ENCODE measurements at places on chromosomes 1 and 21. TPM values are rescaled to one million over a fixed set of nuclear protein-coding genes. Genes with fewer than 3 reads are reported as not detected.

DNA sequence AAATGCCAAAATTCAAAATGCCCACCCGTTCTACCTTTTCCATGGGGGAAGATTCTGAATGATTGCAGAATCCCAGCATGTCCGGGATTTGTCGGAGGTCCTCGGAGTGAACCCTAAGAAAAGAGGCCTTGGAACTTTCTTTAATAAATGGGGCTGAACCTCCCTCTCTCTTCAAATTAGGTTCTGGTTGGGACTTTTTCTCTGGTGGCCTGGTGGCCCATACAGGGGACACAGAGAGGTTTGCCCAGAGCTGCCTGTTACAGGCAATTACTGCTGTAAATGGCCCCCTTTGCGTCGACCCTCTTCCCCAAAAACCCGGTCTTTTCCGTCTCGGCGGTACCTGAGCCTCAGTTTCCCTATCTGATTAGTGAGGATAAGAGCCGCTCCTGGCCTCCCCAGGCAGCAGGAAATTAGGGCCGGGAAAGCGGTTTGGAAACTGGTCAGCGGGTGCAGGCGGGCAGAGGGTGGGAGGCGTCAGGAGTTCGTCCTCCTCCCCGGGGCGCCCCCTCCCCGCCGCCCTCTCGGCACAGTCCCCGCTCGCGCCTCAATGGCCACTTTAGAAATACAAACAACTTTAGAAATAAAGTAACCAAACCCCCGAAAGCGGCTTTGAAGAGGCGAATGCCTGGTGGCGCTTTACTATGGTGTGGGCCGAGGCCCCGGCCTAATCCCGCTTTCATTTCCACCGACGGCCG, 15.6 kb downstream of the PAX7 start:
- DNase-seq = no peak

Gene NMNAT2
- 35.3 TPM for total RNA-seq

Gene PKNOX1
- 21.7 TPM for total RNA-seq

Gene NBPF19
- 21.9 TPM for total RNA-seq

Gene IGSF9
- total RNA-seq = 1.3 TPM

DNA sequence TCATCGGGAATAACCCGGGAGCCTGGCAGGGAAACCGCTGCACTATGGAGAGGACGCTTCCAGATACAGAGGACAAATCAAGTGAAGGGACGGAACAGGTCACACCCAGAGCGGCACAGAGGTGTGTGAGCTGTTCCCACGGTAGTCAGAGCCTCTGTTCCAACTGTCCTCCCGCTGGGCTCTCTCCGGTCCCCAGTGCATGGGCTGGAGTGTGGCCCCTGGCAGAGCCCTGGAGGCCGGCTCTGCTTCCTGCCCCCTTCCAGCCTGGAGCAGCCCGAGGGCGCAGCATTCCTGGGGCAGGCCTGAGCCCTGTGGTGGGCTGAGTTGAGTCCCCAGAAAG, 11.9 kb upstream of the ZBTB21 start:
- no peak for DNase-seq

- peak; percentile 1 for DNase-seq
These were observed 857 bp upstream of the AK5 start for GRCh38 chr1:77280962-77281361.

DNA sequence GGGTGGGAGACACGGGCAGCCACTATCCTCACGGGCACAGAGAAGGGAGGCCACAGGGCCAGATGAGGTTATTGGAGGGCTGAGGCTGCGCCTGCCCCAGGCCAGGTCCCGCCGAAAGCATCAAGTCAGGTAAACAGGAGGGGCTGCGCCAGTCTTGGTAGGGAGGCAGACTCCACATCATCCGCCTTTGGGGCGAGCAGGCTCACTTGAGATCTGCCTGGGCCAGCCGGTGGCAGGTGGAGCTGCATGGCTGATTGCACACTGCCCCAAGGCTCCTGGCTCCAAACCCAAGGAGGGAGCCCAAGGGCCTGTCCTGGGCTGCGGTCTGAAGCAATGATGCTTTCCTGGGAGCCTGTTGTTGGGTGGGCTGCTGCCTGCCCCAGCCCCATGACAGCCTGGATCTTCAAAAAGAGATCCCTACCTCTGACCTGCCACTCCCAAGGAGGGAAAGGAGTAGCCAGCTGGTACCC, 4.6 kb downstream of the SMIM1 start:
- no peak for DNase-seq

GRCh38 chr1:10909697-10910680, 102.5 kb upstream of the TARDBP start:
- no peak for DNase-seq

Gene POU3F1
- 3.0 TPM for total RNA-seq

DNA sequence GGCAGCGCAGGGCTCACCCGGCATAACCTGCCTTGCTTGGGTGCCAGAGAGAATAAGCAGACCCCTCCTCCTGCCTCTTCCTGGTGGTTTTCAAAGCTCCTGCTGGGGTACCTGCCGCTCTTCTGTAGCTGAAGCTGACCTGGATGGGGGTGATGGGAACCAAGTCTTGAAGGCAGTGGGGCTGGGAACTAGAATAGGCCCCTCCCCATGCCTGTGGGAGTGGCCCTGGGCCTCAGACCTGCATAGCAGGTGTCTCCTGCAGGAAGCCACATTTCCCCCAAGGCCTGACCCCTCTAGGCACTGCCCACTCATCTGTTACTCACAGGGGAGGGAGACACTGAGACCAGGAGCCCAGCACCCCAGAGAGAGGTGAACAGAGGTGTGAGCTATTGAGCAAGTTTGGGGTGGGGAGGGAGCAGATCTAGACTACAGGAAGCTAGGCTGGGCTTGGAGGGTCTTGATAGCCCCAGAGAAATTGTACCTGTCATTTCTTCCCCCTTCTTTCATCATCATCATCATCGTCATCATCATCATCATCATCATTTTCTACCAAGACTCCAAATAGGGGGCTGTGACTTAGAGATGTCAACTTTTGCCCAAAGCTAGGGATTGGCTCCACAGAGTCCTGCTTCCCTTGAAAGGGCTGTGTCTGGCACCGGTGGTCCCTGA, 10.1 kb downstream of the PADI1 start:
- DNase-seq = no peak

DNA sequence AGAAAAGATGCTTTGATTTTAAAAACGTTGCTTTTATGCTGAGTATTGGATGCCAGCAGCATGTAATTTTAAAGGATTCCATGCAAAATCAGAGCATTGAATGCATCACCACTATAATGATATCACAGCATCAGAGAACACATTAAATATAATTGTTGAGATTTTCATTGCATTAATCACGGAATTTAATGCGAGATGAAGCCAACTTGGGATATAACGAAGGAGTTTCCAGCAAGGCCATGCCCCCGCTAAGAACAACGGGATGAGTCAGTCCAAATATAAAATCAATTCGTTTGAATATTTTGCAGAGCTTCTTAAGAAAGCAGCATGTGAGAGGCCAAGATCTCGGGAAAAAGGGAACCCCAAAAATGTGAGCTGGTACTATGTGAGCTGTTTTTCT, 423.4 kb upstream of the CHRM3 start:
- DNase-seq = no peak

Gene OR6F1
- total RNA-seq = not detected

- DNase-seq = no peak
These were observed 75.6 kb downstream of the SYT6 start for GRCh38 chr1:114078116-114078515.

Gene DMBX1
- 0.10 TPM for total RNA-seq

Gene LRRIQ3
- total RNA-seq = 1.7 TPM

DNA sequence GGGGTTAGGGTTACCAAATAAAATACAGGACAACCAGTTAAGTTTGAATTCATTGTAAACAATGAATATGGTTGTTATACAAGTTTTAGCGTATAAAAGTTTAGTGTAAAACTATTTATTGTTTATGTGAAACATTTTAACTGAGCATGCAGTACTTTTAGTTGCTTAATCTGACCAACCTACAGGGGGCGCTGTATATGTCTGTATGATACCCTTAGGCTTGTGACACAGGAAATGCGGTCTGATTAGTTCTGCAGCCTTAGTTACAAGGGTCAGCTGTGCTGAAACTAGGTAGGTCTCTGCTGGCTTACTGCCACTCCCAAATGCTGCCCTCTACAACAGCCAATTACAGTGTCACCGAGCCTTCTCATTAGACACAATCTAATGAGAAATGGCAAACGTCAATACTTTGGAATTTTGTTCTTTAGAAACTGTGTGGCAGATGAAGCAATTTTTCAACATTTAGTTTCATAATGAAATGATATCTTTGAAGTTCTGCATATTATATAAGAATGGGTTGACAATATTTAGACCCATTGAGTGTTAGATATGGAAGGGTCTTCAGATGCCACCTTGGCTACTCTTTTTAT, 56.2 kb downstream of the NTNG1 start:
- no peak for DNase-seq

DNA sequence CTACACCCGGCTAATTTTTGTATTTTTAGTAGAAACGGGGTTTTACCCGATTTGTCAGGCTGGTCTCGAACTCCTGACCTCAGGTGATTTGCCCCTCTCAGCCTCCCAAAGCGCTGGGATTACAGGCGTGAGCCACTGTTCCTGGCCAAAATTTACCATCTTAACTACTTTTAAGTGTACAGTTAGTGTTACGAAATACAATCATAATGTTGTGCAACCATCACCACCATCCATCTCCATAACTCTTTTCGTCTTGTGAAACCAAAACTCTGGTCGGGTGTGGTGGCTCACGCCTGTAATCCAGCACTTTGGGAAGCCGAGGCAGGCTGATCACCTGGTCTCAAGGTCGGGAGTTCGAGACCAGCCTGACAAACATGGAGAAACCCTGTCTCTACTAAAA, 14.1 kb upstream of the ZBTB40 start:
- DNase-seq = no peak

Gene C1orf116
- total RNA-seq = 0.11 TPM

Gene FCAMR
- total RNA-seq = not detected

- no peak for DNase-seq
These were observed 38.9 kb downstream of the YY1AP1 start for GRCh38 chr1:155649676-155650075.

DNA sequence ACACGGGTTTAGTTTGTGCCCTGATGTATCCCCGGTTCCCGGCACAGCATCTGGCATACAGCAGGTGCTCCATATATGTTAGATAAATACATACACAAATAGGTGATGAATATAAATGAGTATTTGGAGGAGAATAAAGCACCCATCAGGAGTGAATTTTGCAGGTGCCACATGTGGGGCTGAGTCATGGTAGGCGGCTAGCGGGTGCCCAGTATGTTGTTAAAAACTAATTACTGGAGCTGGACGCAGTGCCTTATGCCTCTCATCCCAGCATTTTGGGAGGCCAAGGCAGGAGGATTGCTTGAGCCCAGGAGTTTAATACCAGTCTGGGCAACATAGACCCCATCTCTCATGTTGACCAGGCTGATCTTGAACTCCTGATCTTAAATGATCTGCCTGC, 16.7 kb upstream of the WASF2 start:
- no peak for DNase-seq

- no peak for DNase-seq
These were observed 61.8 kb upstream of the COA6 start for GRCh38 chr1:234311414-234311813.
